Kidney (tissue), 22 donors: ENCODE measurements at places on chromosomes 1 and 21.

DNA sequence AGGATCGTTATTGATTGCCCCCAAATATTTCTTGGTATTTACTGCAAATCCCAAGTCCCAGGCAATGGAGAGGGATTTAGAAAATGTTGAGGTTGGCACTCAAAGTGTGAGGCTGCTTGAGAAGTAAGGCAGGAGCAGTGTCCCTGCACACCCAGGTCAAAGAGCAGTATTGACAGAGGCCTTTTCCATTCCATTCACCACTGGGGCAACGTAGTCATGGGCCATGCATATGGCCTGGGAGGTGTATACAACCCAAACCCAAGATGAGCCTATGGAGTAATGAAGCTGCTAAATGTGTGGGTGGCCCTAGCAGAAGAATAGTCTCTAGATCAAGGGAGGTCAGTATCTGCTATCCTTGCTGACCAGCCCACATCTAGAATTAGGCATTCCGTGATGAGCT lies 245.6 kb downstream of the FOXD2 start:
- DNase-seq, result no peak

- DNase-seq, result no peak
Observed at GRCh38 chr1:173191011-173191705, 16.0 kb downstream of the TNFSF4 start.

- no peak for DNase-seq
Observed at GRCh38 chr21:34810786-34811185, 142.0 kb downstream of the CLIC6 start.

GRCh38 chr1:34928066-34928696 lies 1.3 kb downstream of the DLGAP3 start:
- no peak for DNase-seq

- no peak for DNase-seq
Observed at GRCh38 chr1:13482600-13482999, 31.2 kb downstream of the LRRC38 start.

GRCh38 chr1:160835751-160836150 lies 26.9 kb downstream of the CD244 start:
- no peak for DNase-seq

- no peak for DNase-seq
Observed at GRCh38 chr21:36873513-36873912, 93.0 kb downstream of the HLCS start.

- DNase-seq, result no peak
Observed at GRCh38 chr21:46633566-46633965, 1.9 kb upstream of the PRMT2 start.

DNA sequence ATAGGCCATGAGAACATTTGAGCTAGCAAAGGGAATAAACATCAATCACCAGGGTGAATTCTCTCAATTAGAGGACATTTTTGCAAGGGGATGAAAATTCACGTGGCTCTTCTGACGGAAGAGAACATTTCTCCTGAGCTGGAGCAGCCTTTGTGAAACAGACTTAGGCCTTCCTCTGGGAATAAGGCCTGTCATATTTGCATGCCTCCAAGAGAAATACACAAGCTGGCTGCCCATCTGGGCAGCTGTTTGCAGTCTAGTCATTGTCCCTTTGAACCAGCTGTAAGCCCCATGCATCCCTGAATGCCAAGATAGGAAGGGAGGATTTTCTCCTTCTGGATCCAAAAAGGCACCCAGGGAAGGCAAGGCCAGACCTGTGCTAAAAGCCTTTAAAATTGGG lies 5.5 kb downstream of the LEMD1 start:
- no peak for DNase-seq

DNA sequence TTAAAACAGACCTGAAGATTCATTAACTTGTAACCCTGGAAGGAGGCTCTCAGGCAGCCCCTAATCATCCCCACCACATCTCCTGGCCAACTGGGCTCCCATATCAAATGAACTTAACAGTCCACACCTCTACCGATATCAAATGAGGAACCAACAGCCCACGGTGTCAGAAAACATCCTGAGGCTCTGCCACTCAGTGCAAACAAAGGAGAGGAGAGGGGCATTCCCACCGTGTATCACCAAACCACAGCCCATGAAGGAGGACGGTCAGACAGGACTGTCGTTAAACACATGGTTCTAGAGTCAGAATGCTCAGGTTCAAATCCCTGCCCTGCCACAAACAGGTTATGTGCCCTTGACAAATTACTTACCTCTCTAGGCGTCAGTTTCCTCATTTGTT lies 52.5 kb downstream of the ERI3 start:
- no peak for DNase-seq

- no peak for DNase-seq
Observed at GRCh38 chr1:169143984-169144383, 37.5 kb downstream of the ATP1B1 start.
